ENCODE measurements at places on chromosomes 12 and 14. TPM values are rescaled to one million over a fixed set of nuclear protein-coding genes. Genes with fewer than 3 reads are reported as not detected.

NEUROD4 gene
- not detected for total RNA-seq

SLCO1B1 gene
- 0.16 TPM for total RNA-seq

CHGA gene
- 0.25 TPM for total RNA-seq

GOLGA3 gene
- 31.0 TPM for total RNA-seq

BDKRB2 gene
- total RNA-seq: 0.71 TPM

KRT77 gene
- not detected for total RNA-seq

MORN3 gene
- not detected for total RNA-seq

TMEM106C gene
- 23.7 TPM for total RNA-seq

TPH2 gene
- total RNA-seq: not detected

TOGARAM1 gene
- 8.4 TPM for total RNA-seq

GLI1 gene
- total RNA-seq: not detected

MLF2 gene
- 165 TPM for total RNA-seq

GLIPR1L2 gene
- 1.0 TPM for total RNA-seq
